Stimulated activated CD4-positive, alpha-beta T cell treated with anti-CD3 and anti-CD28 coated beads, Interleukin-1b, Interleukin-23, amount 100 ng/mL, for 4 hours (primary cell): ENCODE measurements at places on chromosomes 3 and 15.

DNA sequence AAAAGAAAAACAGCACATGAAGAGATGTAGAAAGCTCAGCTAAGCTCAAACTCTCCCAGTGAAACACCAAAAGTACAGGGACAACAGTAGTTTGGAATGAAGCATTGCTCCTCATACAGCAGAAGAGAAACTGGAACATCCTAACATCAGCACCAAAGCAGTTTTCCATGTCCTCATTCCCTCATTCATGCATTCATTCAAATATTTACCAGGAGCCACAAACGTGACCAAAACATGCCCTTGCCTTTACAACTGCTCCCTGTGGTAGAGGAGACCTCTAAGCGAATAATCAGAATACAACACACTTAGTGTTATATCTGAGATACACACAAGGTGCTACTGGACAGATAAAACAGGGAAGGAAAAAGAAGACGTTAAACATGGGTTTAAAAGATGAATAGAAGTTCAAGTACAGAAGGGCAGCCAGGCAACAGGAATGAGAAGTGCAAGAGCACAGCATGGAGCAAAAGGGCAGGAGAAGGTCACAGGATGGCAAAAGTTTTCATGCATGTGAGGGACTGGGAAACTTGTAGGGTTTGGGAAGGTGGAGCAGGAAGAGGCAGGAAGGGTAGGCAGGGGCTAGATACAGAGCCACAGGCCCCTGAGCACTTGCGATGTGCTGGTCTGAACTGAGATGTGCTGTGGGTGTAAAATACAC is 58.5 kb upstream of the LMCD1 start:
- no peak for DNase-seq

- no peak for DNase-seq
These were observed 10.2 kb downstream of the ATP10A start for GRCh38 chr15:25852661-25853524.

DNA sequence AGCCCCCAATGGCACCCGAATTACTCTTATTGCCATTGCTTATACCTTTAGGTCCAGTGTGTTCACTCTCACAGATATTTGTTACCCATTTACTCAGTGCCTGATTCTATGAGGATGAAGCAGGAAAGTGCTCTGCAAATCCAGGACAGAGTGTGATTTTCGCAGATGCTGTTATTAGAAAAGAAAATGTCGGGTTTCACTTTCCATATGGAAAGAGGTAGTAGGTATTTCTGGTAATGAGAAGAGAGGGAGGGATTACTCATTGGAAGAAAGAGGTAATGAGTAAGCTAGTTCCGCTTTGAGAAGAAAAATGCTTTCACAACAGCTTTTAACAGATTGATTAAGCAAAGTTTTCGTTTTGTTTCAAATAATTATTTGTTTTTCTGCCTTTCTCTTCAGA is 336.3 kb upstream of the CFAP20DC start:
- DNase-seq = no peak

DNA sequence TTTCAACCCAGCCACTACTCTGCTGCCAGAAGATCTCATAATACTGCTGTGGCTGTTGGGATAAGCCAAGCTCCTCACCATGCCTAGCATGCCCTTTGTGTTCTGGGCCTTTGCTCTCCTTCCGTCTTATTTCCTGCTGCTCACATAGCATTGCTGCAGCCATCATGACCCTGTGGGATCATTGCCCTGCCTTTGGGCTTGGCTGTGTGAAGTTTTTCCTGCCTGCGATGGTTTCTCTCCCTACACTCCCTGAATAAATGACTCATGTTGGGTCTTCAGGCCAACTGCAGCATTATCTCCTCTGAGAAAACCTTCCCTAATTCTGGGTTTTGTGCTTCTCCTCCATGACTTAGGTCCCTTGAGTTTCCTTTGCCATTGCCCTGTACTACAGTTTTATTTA is 20.8 kb upstream of the TRA2B start:
- DNase-seq = no peak

GRCh38 chr3:82044930-82045705 is 283.7 kb upstream of the GBE1 start:
- no peak for DNase-seq

DNA sequence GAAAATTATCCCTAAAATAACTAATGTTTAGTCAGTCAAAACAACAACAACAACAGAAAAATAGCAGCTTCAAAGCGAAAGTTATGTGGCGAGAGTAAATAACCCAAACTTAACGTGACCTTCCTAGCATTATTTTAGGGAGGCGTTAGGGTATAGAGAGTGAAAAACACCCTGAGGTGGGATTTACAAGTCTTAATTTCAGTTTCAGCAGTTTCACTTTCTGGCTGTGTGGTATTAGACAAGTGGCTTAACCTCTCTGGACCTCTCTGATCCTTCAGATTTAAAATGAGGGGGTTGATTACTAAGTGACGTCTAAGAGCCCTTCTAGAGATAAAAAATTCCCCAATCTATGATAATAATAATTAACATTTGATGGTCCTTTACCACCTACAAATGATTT is 291.2 kb downstream of the ZBTB20 start:
- no peak for DNase-seq

- DNase-seq = no peak
These were observed 19.7 kb downstream of the CEMIP start for GRCh38 chr15:80798911-80799310.

DNA sequence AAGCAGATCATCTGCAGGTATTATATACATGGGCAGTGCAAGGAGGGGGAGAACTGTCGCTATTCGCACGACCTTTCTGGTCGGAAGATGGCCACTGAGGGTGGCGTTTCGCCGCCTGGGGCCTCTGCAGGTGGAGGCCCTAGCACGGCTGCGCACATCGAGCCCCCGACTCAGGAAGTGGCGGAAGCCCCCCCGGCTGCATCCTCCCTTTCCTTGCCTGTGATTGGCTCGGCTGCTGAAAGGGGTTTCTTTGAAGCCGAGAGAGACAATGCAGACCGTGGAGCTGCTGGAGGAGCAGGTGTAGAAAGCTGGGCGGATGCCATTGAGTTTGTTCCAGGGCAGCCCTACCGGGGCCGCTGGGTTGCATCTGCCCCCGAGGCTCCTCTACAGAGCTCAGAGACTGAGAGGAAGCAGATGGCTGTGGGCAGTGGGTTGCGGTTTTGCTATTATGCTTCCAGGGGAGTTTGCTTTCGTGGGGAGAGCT is 639 bp downstream of the MKRN3 start:
- DNase-seq = no peak

DNA sequence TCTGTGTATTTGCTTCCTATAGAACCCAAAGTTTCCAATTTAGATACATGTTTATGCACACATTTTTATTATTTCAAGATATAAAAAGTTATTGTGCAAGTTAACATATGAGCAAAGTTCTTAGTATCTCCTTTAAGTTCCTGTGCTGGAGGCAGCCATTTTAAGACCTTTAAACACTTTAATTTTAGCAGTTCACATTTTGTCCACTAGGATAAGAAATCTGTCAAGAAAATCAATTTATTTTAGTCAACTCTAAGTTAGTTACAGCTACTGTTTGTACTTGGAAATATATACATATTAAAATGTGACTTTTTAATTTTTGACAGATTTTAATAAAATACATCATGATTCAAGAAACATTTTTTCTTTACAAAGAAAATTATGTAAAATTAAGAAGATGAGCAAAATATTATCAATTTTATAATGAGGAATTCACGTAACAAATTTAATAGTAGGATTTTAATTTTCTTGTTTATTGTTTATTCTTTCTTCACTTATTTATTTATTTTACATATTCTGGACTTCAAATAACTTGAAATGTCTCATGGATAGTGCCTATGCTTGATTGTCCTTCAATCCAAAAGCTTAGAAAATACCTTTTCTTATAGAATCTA is 402.6 kb upstream of the GBE1 start:
- DNase-seq = no peak

DNA sequence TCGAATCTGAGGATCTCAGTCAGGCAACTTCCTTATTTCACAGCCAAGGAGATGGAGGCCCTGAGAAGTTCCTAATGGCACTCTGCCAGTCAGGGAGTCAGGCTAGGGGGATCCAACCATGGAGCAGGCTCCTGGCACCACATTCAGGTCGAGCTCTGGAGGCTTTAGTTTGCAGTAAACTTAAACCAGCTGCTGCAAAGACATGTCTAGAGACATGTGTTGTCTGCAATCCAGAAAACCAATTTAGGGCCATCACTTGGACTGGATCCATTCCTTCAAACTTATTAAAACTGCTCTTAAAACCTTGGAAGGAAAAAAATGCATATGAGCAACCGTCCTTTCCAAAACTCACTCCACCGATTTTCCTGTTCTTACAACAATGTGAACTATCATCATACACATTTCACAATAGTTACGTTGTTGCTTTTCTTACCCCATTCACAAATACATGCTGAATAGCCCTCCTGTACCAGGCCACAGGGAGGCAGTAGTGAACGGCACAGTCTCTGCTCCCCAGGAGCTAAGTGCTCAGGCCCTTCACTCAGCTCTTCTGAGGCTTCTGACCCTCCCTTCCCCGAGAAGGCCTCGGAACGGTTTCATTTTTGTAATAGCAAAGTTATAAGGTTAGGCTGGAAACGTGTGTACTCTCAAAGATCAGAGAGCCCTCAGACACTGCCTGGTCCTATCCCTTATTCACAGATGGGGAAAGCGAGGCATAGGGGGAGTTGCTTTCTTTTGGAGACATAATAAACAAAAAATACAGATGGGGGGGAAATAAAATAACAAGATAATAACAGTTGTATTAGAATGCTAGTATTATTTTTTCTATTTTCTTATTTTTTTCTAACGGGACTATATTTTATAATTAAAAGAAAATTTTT is 20.1 kb downstream of the RFT1 start:
- DNase-seq = no peak

DNA sequence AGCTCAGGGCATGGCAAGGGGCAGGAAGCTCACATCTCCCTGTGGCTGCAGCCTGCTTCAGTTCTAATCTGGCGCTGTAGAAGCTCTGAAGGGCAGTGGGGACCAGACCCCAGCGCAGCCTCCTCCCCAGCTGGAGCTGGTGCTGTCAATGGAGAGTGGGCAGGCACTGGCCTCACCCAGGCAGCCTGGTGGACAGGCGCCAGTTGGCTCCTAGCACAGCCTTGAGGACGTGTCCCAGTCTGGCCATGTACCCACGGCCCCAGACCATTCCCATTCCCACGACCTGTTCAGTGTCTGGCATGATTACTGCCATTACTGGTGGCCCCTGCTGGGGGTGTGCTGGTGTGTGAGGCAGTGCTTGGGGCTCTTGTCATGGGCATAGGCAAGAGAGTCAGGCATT is 16.3 kb downstream of the TYRO3 start:
- DNase-seq = no peak

DNA sequence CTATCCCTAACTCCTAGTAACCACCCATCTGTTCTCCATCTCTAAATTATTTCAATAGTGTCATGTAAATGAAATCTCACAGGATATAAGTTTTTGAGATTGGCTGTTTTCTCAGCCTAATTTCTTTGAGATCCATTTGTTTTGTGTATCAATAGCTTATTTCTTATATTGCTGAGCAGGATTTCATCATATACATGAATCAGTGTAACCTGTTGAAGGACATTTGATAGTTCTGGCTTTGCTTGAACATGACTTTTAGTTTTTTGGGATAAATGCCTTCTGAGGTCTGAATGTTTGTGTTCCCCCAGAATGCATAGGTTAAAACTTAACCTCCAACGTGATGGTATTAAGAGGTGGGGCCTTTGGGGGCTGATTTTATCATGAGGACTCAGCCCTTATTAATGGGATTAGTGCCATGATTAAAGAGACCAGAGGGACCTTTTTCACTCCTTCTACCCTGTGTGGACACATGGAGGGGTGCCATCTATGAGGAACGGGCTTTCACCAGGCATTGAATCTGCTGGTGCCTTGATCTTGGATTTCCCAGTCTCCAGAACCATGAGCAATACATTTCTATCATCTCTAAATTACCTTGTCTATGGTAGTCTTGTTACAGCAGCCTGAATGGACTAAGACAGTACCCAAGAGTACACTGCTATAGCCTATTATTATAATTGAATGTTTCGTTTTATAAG is 118.3 kb downstream of the FNDC3B start:
- DNase-seq = no peak

- DNase-seq = no peak
These were observed 99.5 kb upstream of the FOXB1 start for GRCh38 chr15:59904450-59905135.

GRCh38 chr3:100877286-100877685 is 115.9 kb downstream of the ABI3BP start:
- no peak for DNase-seq

GRCh38 chr3:108301695-108302404 is 5.5 kb downstream of the HHLA2 start:
- DNase-seq = no peak

- DNase-seq = no peak
These were observed 69.5 kb upstream of the OXTR start for GRCh38 chr3:8838765-8839423.

GRCh38 chr3:180116203-180116602 is 79.5 kb upstream of the PEX5L start:
- DNase-seq = no peak

- DNase-seq = no peak
These were observed 16.9 kb downstream of the KLHL18 start for GRCh38 chr3:47299381-47300318.

DNA sequence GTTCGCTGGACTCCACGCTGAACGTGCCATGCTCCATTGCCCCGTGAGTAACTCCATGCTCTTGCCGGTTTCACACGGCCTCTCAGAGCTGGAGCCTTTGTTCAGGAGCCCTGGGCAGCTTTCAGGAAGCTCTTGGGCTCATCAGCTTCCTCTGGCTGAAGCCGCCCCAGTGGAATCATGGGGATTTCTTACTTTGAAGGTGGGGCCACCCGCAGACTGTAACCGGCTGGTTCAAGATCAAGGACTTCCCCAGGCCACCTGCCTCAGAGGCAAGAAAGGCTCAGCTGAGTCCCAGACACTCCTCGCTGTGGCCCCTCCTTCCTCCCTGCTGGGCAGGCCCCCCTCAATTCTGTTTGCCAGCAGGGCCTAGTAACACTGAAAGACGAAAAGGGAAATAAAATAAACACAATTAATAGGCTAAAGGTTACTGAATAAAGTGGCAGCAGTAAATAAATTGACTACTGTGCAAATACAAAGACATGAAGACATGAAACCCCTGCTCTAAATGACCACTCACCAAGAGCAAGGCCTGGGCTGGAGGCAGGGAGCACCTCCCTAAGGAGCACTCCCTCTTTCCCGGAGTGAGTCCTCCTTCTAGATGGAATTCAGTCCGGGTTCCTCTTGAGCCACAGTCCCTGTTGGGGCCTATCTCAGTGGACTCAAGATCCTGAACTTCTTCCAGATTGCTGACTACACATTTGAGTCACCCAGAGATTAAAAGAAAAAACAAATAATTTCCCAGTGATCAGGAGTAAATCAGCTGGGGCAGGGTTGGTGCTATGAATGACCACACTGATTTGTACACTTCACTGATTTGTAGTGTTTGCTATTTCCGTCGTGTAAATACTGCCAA is 51.0 kb downstream of the ZDHHC19 start:
- DNase-seq = no peak

DNA sequence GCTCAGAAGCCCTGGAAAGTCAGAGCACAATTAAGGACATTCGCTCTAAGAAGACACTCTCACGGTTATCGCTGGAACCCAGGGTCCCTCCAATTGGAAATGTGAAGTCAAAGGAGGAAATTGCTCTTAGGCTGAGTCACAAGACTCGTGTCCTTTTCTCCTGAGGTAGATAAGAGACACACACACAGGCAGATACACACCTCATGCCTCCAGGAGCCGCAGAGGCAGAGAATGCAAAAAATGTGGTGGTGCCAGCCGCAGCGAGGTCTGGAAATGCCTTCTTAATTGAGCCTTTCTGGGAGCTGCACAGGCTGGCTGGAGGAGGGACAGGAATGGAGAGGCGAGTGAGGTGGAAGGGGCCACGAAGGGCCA is 189.3 kb downstream of the OPA1 start:
- no peak for DNase-seq

- DNase-seq = no peak
These were observed 21.6 kb downstream of the B4GALT4 start for GRCh38 chr3:119219069-119219468.
